Fibroblast of lung (primary cell): ENCODE measurements at places on chromosomes 1 and 21. TPM values are rescaled to one million over a fixed set of nuclear protein-coding genes. Genes with fewer than 3 reads are reported as not detected.

- DNase-seq: no peak
These were observed 51.3 kb downstream of the SSBP3 start for GRCh38 chr1:54354899-54355298.

- no peak for DNase-seq
These were observed 102.9 kb upstream of the IRF2BP2 start for GRCh38 chr1:234712891-234713305.

- no peak for DNase-seq
These were observed 88.4 kb upstream of the TMPRSS2 start for GRCh38 chr21:41596241-41596925.

DNA sequence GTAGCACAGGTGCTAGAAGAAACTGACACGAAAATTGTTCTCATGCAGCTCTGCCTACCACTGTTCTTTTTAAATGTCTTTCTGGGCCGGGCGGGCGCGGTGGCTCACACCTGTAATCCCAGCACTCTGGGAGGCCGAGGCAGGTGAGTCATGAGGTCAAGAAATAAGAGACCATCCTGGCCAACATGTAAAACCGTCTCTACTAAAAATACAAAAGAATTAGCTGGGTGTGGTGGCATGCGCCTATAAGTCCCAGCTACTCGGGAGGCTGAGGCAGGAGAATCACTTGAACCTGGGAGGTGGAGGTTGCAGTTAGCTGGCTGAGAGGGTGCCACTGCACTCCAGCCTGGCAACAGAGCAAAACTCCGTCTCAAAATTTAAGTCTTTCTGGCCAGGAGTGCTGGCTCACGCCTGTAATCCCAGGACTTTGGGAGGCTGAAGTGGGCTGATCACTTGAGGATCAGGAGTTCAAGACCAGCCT, 947 bp upstream of the RIT1 start:
- no peak for DNase-seq

DNA sequence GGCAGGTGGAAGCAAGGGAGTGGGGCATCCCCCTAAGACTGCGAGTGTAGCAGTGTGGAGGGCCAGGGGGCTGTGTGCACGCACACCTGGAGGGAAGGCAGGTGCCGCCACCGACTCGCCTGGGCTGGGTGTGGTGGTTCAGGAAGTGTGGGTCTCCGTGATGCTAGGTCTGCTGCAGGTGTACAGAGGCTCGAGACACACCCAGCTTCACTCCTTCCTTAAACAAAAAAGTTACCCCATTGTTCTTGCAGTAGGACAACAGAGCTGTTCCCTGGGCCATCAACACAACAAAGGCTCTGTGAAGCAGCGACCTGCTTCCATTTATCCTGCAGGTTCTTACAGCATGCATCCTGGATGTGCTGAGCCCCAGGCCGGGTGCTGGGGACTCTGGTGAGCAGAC, 100.4 kb upstream of the TMEM51 start:
- DNase-seq: no peak

The TEX38 gene
- not detected in 2 replicates for total RNA-seq

The CFAP141 gene
- total RNA-seq: not detected in 2 replicates
